ENCODE measurements at places on chromosomes 11 and 22.

DNA sequence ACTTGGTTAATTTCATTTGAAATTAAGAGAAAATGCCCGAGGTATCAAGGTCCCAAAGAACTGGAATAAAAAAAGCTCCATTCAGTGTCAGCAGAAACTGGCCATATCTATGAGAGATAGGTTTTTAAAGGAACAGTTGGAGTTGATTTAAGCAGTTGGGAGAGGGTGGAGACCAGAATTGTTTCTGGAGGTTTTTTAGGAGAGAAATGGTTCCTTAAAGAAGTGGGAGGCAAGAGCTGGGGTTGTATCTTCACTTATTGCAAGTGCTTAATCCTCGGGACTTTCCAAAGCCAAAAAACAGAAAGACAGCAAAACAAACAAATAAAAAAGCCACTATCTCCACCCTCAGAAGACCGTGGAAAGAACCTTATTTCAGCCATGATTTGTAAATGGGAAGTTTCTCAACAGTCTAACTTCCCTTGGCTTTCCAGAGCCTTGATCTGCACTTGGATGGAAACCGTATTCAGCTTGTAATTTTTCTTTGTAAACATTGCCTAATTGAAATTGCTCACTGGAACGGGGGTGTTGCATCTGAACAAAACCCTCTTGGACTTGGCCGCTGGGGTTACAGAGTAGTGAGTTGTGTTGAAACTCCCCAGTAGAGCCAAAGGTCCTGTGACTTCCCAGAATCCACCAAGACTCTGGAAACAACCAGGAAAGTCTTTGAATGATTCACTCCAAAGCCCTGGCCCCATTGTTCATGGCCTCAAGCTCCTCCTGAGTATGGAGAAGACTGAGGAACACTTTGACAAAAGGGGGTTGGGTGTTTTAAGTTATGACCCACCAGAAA, 115.6 kb downstream of the SLC1A2 start:
- DNase-seq = peak; percentile 18

DNA sequence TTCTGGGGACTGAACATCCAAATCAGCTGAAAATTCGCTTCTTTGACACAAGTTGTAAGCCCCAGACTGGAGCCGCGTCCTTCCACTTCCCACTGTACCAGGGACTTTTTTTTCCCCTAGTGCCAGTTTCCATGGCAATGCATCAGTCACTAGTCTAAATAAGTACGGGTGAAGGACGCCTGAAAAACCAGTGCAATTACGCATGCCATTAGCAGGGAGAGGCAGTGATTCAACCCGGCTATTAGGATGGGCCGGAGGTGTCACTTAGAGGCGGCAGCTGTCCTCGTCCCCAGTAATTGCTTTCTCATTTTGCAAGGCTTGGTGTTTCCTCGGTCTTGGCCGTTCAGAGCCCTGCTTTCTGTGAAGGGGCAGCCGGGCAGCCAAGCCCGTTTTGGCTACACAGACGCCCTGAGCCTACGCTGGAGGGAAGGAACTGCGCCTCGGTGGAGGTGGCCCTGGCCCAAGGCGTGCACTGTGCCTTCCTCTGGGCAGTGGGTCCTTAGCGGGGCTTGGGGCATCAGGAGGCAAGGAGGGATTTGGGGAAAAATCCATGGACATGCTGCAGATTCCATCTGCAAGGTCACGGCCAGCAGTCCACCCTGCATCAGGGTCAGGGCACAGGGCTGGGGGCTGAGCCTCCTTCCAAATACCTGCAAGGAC, 319.7 kb downstream of the CTTN start:
- no peak for DNase-seq

- no peak for DNase-seq
These were observed 813.3 kb downstream of the OPCML start for GRCh38 chr11:132718711-132719671.

DNA sequence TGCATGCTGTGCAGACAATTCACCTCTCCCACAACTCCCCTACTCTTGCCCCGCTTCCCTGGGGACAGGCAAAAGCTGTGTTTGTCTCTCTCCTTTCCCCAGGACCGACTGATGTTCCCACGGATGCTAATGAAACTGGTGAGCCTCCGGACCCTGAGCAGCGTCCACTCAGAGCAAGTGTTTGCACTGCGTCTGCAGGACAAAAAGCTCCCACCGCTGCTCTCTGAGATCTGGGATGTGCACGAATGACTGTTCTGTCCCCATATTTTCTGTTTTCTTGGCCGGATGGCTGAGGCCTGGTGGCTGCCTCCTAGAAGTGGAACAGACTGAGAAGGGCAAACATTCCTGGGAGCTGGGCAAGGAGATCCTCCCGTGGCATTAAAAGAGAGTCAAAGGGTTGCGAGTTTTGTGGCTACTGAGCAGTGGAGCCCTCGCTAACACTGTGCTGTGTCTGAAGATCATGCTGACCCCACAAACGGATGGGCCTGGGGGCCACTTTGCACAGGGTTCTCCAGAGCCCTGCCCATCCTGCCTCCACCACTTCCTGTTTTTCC, 1.4 kb upstream of the MADD start:
- no peak for DNase-seq

DNA sequence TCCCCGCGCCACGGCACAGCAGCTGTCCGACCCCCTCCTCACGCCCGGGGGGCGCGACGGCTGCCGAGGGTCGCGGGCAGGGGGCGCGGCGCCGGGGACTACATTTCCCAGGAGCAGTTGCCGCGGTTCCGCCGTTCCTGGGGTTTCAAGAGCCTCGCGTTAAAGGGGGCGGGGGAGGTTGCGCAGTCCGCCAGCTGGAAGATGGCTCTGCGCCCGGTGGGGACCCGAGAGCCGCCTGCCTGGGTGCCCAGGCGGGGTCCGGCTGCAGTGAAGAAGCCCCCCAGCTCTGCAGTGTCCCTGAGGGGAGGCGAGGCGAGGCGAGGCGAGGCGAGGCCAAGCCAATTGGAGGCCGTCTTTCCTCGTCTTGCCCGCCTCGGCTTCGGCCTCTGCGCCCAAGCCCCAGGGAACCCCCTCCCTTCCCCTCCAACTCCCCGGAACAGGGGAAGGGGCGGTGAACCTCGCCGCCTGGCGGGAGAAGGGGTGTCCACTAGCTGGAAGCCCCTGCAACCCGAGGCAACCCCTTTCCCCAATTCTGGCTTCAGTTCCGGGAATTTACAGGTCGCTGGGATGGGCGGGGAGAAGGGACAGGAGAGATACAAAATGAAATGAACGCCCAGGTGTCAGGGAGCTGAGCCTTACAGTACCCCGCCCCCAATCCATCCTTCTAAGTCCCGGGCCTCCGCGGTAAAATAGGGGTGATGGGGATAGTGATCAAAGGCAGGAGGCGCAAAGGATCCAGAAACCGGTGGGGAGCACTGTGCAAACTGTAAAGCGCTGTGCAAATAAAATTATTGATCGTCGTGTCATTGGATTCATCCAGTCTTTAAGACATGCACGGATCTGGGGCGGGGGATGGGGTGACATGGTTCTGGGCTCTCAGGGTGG, 5.2 kb upstream of the GCAT start:
- DNase-seq = no peak

DNA sequence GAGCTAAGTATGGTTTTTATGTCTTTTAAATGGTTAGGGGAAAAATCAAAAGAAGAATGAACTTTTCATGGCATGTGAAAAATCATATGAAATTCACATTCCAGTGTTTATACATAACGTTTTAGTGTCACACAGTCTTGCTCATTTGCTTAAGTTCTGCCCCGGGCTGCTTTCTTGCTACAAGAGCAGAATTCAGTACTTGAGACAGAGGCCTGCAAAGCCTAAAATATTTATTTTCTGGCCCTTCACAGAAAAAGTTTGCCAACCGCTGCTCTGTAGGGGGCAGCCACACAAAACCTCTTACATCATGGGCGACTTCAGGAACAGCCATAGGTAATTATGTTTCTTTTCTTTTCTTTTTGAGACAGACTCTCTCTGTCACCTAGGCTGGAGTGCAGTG, 1.0 kb upstream of the ATG2A start:
- DNase-seq = no peak

GRCh38 chr11:74546752-74547151, 45.6 kb upstream of the POLD3 start:
- peak; percentile 94 for DNase-seq

GRCh38 chr11:91947215-91947820, 277.3 kb upstream of the FAT3 start:
- DNase-seq = peak; percentile 67

- no peak for DNase-seq
These were observed 99.3 kb downstream of the FDX1 start for GRCh38 chr11:110529043-110529442.

GRCh38 chr22:36359470-36359996, 28.2 kb downstream of the MYH9 start:
- DNase-seq = no peak

- DNase-seq = no peak
These were observed 194.0 kb upstream of the CADM1 start for GRCh38 chr11:115698243-115698642.

DNA sequence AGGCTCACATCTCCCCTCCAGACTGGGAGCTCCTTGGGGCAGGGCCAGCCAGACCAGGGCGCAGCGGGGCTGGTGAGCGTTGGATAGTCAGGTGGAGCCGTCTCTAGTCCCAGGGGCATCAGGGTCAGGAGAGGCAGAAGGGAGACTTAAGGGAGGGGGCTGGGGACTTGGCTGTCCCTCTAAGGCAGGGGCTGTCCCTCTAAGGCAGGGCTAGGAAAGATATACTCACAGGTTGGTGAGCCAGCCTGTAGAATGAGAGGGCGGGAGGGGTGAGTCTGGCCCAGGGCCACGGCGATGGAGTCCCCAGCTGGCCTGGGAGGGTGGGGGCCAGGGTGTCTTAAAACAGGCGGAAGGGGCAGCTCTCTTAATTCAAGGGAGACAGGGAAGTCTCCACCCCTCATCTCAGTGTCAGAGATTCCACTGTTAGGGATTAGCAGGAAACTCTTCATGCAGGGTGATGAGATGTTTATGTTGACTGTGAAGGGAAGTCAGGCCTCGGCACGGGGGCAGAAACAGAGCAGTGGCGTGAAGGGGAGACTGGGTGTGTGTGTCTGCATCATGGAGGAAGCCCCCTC, 11.3 kb downstream of the P2RY2 start:
- DNase-seq = no peak

GRCh38 chr11:131665344-131665968, 295.0 kb downstream of the NTM start:
- DNase-seq = no peak

GRCh38 chr11:104872393-104872792, 25.9 kb downstream of the CASP12 start:
- no peak for DNase-seq

GRCh38 chr22:34395370-34395769, 475.1 kb upstream of the LARGE1 start:
- DNase-seq = no peak

GRCh38 chr22:21051145-21051830, 5.5 kb downstream of the LRRC74B start:
- no peak for DNase-seq

GRCh38 chr11:7495882-7496551, 10.7 kb downstream of the OLFML1 start:
- no peak for DNase-seq

GRCh38 chr22:36026741-36027140, 1.9 kb downstream of the RBFOX2 start:
- peak; percentile 27 for DNase-seq

DNA sequence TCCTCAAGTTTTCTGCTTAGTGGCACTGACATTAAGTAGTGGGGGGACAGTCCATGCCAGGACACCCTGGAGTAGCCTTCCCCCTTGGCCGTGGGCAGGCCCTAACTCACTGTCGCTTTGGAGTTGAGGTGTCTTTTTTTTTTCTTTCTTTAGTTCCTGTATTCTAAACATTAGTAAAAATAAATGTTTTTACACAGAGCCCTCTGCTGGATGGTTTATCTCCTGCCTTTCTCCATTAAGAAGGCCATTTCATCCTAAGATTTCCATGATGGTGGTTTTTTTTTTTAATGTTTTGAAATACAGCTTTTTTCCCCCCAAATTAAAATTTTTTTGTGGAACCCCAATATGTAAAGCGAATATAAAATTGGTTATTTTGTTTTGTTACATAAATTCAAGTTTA, 1.8 kb upstream of the TIGD3 start:
- DNase-seq = no peak

Measured in mammary epithelial cell (primary cell).